Stimulated activated CD4-positive, alpha-beta T cell treated with anti-CD3 and anti-CD28 coated beads, Interleukin-4, amount 100 ng/mL, for 1 hour (primary cell): ENCODE measurements at places on chromosomes 4 and X.

- DNase-seq = no peak
These were observed 52.2 kb downstream of the DCUN1D4 start for GRCh38 chr4:51895158-51895557.

- no peak for DNase-seq
These were observed 38.5 kb upstream of the TAPT1 start for GRCh38 chr4:16264798-16265197.

GRCh38 chr4:173494013-173494970 is 35.7 kb downstream of the HAND2 start:
- peak; percentile 37 for DNase-seq

- no peak for DNase-seq
These were observed 6.6 kb downstream of the OCIAD2 start for GRCh38 chr4:48899950-48900349.

- DNase-seq = no peak
These were observed 12.8 kb upstream of the FOXO4 start for GRCh38 chrX:71082822-71083221.
